ENCODE measurements at places on chromosomes 5 and 9.

GRCh38 chr5:78719504-78720219, 71.1 kb upstream of the LHFPL2 start:
- DNase-seq = no peak

DNA sequence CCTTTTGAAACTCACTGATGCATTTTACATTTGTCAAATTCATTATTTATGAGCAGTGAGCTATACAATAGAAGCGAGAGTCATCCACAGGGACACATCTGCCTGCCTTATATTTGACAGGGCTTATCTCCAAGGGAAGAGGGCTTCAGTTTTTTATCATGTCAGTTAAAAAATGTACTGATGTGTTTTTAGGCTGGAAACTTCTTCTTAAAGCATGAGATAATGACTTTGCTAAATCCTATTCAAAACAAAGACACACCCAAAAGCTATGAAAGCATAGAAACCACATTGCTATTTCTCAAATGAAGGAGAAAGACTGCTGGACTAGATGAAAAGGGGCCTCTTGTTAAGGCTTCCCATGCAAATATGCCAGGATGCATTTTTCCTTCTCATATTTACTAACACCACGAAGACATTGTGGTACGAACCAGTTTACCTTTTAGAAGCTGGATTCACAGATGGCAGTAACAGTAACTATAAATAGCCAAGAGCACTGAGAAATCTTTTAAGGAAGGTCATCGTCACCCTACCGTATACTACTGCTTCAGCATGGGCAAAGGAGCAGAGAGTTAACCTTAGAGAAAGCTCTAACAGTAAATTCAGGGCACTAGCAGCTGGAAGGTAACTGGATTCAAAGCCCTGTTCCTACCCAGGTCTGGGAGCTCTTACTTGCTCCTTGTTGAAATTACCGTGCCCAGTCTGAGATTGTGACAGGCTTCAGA, 86.3 kb upstream of the IFNK start:
- DNase-seq = no peak

- no peak for DNase-seq
Measured at GRCh38 chr5:69167493-69167855, 524 bp downstream of the CCNB1 start.

DNA sequence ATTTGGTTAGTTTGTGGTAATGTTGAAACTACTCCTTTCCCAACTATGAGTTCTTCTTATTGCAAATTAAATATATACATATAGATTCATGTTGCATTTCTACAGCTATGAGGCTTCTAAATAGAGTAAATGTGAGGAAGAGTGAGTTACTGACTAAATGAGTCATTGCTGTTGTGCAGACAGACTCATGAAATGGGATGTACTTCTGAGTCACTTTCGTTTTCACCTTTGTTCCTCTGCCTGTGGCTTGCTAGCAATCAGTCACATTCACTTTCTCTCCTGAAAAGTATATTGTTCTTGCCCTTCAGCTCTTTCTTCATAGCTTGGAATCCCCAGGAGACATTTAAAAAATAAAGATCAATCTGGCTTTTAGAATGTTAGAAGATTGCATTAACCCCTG, 295.5 kb upstream of the SMC2 start:
- DNase-seq = peak; percentile 19

DNA sequence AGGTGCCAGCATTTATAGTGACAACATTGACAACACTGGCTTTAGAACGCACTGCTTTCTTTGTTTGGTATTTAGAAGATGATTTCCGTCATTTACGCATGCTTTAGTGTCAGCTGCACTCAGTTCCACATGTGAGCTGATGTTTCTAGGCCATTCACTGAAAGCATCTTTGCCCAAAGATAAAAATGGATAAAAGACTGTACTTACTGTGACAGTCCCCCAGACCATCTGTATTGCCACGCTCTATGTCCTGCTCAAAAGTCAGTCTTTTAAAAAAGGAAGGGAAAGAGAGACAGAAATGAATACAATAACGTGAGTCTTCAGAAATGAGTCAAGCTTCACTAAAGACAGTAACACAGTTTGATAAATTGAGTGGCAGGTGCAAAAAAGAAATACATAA, 99.3 kb downstream of the SEMA6A start:
- DNase-seq = no peak

DNA sequence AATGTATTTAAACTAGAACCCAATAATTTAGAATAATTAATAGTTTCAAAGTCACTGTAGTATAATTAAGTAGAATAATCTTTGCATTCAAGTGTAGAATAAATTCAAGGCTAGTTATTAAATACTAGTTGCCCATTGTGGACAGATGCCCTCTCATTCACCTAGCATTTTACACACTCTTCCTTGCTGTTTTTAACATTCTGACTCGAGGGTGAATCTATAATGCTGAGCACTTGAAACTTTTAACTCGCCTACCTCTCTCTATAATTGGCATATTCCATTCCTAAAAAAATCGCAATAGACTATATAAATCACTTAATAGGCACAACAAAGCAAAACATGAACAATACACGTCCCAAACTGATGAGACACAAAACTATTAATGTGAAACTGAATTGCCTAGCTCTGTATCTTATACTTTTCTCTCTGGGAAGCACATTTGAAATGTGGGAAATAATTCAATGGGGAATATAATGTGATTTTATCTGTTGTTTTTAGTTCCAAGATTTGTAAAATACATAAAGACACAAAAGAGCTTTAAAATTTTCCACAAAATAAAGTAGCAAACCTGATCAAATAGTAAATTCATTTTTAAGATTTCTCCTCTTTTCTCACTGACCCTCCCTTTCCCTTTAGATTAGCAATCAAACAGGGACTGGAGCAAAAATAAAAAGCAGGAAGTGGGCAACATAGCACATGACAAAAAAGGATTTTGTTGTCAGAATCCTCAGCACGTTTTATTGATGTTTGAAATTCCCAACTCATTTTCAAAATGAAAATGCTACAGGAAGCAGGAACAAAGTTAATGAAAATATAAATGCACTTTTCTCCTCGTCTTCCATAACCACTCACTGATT, 295.6 kb downstream of the PDE4D start:
- DNase-seq = no peak

- DNase-seq = peak; percentile 69
Measured at GRCh38 chr5:139660105-139660922, 12.2 kb downstream of the CXXC5 start.

GRCh38 chr5:120365656-120366446, 98.2 kb upstream of the PRR16 start:
- peak; percentile 36 for DNase-seq

GRCh38 chr9:129071526-129072126, 9.3 kb upstream of the DOLPP1 start:
- DNase-seq = no peak

- peak; percentile 45 for DNase-seq
Measured at GRCh38 chr5:68406767-68407241, 191.2 kb downstream of the PIK3R1 start.

DNA sequence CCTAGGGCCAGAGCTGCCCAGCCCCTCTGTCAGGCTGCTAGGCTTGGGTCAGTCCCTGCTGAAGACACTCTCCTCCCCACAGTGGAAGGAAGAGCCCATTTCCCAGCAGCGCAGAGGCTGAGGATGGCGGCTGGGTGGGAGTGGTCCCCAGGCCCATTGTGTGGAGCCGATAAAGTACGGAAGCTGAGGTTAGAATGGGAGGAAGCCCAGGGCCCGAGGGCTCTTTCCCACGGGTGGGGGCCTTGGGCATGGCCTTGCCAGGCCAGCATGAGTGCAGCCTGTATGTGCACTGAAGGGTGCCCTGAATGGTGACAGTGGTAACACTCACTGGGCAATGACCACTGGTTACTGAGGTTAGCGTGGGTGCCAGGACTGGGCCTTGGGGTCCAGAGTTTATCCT, 125.9 kb downstream of the RGS3 start:
- DNase-seq = no peak

- no peak for DNase-seq
Measured at GRCh38 chr5:35229076-35230037, 930 bp downstream of the PRLR start.

DNA sequence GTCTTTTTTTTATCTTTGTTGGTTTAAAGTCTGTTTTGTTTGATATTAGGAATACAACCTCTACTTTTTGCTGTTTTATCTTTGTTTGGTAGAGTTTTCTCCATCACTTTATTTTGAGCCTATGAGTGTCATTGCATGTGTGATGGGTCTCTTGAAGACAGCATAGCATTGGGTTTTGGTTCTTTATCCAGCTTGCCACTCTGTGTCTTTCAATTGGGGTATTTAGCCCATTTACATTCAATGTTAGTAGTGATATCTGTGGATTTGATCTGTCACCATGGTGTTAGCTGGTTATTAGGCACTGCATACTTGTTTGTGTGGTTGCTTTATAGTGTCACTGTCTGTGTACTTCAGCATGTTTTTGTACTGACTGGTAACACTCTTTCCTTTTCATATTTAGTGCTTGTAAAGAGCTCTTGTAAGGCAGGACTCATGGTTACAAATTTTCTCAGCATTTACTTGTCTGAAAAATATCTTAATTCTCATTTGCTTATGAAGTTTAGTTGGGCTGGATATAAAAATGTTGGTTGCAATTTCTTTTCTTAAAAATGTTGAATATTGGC, 845.5 kb downstream of the TLE4 start:
- DNase-seq = no peak

DNA sequence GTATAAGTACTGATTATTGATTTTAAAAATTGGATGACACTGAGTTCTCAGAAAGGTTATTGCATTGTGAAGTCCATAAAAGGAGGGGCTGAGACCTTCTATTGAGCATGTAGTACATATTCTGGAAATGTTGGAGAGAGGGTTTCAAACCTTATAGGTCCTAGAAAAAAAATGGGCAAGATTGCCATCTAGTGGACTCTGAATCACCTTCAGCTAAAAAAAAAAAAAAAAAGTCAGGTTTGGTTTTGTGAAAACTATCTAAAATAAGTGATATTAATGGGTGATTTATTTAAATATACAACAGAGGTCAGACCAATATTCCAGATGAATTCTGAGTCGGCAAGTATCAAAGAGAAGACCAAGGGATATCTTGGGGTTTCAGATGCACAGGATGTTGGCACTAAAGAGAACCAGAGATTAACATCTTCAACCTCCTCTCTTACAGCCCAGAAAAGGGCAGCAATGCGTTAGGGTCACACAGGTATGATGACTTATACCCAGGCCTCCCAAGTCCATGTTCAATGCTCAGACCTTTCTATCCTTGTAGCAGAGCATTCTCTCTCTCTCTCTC, 109.8 kb upstream of the NMUR2 start:
- peak; percentile 2 for DNase-seq

DNA sequence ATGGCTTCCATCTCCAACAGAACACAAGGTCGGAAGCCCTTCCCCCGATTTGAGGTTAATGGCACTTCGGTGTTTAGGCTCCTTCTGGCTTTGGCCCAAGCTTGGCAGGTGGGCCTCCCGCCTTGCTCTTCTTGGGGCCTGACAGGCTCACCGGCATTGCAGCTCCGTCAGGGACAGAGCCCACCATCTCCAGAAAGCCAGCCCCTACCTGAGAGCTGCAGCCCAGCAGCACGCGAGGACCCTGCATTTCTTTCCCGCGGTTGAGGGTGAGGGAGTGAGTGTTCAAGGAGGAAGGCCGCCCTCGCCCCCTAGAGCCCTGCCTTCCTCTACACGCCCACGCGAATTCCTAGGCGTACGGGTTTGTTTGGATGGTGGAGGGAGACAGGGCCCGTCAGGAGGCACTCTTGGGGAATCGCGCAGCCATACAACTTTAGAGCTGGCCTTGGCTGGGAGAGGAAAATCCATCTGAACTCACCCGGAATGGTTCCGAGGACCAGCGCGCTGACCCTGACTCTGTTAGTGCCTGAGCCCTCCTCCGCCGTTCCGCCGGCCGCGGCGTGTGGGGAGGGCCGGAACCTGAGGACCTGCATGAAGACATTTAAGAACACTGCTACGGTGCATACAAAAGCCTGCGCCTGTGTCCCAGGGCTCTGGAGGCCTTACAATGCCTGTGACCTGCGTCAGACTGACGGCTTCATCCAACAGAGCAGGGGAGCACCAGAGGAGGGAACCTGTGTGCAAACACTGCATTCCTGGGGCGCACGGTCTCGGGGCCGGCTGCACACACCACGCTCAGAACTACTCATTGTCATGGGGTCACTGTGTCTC, 73.8 kb downstream of the MRPL36 start:
- DNase-seq = no peak

DNA sequence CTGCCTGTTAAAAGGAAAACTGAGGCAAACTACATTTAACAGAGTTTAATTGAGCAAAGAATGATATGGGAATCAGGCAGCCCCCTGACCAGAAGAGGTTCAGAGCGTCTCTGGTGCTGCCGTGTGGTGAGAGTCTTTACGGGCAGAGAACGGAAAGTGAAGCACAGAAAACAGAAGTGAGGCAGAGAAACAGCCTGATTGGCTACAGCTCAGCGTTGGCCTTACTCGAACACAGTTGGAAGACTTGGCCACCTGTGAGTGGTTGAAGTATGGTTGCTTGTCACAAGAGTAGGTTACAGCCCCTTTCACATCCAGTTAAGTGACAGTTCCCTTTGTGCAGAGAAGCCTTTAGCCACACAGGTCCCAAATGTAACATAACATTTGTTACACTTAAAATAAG, 16.9 kb upstream of the FBP1 start:
- DNase-seq = no peak

DNA sequence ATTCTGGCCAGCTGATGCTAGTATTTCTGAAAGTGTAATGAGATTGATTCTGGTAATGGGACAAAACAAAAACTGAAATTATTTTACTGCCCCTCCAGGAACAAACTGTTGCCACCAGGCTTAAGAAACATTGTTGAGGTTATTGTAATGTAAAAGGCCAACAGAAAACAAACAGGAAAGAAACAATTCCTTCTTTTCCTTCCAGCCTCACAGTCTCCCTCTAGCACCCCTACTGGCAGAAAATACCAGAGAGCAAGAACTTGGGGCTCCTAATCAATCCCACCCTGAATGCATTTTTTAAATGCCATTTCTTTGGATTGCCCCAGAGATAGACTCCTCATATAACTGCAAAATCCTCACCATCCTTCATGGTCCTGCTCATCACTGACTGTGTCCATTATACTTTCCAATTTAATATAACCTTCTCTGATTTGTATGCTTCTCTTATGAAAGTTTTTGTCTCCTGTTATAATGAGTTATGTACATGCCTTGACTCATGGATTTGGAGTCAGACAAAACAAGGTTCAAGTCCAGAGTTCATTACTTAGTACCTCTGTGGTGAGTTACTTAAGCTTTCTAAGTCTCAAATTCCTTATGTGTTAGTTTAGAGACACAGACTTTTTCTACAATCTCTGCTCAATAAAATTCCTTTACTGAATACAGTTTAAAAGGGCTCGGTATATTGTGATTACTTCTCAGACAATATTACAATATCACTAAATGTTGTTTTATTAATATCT, 157.9 kb upstream of the FBN2 start:
- peak; percentile 14 for DNase-seq

- DNase-seq = peak; percentile 82
Measured at GRCh38 chr9:134724202-134724911, 82.8 kb downstream of the COL5A1 start.
